Activated CD4-positive, alpha-beta T cell treated with anti-CD3 and anti-CD28 coated beads for 1 hour (primary cell): ENCODE measurements at places on chromosomes 12 and 14.

DNA sequence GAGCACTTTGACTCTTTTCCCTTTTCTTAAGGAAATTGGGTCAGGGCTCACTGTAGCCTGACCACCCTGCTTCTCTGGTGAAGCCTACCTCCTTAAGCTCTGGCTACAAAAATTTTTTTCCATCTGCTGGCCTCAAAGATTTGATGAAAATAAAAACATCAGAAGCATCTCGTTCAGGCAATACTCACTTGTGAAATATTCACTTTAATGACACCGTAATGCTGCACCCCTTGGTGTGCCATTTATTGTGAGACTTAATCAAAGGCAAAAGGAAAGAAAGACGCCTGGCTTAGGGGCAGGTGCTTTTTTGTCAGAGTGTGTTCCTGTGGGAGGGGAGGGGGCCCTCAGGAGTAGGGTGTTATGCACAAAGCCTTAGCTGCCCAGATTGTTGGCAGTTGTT lies 155.0 kb upstream of the TMPO start:
- no peak for DNase-seq

GRCh38 chr12:89231686-89232085 lies 120.6 kb downstream of the DUSP6 start:
- DNase-seq = no peak

GRCh38 chr12:39905152-39905551 lies 200.7 kb downstream of the SLC2A13 start:
- DNase-seq = no peak

GRCh38 chr12:120065472-120065871 lies 51.1 kb downstream of the RAB35 start:
- DNase-seq = no peak

- DNase-seq = no peak
These were observed 471 bp downstream of the MTRFR start for GRCh38 chr12:123233505-123234308.

DNA sequence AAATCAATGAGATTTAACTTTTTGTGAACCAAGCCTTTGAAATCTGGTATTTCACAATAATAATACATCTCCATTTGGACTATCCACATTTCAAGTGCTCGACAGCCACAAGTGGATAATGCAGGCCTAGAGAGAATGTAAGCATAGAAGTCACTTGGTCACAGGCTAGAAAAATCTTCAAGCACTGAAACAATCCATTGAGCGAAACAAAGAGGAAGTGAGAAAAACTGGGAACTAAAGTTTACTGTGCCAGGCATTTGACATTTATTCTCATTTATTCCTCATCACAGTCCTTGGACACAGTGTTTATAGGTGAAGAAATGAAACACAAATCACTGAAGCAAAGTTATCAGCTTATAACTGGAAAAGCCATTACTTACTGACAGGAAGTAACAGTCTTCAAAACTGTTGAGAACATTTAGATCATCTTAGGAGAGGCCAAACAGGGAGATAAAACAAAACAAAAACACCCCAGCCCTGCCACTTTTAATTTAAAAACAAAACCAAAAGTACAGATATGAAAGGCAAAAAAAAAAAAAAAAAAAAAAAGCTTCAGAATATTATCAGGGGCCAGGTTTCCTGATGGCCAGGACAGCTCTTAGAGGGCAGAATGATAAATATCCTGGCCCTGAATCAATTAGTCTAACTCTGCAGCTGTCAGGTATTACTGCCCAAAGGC lies 29.2 kb downstream of the GNS start:
- DNase-seq = no peak

- DNase-seq = no peak
These were observed 2.8 kb downstream of the FAM234B start for GRCh38 chr12:13046964-13047363.

GRCh38 chr14:65109357-65109756 lies 7.0 kb upstream of the MAX start:
- DNase-seq = no peak

DNA sequence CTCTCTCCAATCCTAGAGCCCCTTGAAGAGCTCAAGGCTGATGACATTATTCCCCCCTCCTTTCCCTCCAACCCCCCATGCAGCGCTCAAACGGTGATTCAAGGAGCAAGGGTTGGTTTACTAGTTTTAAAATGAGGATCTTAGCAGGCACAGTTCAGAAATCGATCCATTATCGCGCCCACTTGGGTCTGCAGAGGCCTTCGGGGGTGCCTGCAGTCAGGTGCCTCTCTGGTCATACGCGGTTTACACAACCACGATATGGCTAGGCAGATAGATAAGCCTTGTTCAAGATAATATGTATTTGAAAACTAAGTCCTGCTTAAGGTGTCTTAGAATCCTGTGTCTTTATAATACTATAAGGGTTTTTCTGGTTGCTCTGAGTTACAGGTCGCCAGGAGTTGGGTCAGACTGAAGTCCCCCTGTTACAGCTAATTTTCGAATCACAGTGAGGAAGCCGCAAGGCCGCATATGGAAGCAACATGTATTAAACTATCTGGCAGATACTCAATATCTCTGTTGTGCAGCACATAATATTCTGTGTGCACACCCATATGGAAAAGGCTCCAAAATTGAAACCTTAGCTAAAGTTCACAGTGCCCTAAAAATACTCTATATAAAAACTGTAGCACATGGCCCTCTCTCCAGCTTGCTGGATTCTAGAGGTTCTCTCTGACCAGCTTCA lies 10.0 kb downstream of the BHLHE41 start:
- no peak for DNase-seq

DNA sequence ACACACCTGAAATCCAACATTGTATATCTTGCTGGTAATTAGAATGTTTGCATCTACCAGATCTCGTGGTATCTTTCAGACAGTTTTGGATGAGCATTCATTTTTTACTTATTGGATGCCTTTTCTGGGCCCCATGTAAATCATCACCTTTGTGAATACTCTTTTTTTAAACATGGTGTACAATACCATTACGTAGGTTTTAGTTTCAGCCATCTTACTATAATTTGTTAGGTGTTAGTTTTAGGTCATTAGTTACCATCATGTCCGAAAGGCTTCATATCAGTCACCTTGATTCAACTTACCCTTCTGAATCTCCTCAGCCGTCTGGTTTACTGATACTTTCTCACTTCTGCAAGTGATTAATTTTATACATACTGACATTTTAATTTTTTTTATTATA lies 5.3 kb downstream of the EIF2S1 start:
- no peak for DNase-seq

DNA sequence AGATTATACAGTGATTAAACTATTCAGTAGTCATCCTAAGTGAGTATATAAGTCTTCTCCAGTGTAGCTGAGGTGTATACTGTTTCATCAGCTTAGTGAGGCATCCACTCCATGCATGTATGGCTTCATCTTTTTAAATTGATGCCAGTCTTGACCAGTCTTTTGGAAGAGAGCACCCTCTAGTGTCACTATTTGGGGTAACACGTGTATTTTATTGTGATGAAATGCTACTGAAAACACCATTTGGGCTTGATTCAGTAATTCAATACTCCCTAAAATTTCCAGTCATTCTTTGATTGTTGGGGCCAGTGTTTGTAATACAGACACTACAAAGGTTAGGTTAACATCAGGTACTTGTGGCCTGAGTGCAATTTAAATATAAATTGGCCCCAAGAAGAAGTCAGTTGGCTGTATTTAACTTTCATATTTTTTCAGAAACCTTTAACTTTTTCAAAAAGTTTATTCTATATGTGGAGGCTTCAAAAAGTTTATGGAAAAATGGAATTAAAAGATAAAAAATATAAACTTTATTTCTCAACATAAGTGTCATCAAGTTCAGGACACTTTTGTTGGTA lies 35.3 kb downstream of the MIPOL1 start:
- DNase-seq = no peak

GRCh38 chr14:60647081-60647836 lies 2.0 kb downstream of the SIX1 start:
- no peak for DNase-seq

- DNase-seq = no peak
These were observed 120.2 kb upstream of the RAP1B start for GRCh38 chr12:68490476-68490875.

DNA sequence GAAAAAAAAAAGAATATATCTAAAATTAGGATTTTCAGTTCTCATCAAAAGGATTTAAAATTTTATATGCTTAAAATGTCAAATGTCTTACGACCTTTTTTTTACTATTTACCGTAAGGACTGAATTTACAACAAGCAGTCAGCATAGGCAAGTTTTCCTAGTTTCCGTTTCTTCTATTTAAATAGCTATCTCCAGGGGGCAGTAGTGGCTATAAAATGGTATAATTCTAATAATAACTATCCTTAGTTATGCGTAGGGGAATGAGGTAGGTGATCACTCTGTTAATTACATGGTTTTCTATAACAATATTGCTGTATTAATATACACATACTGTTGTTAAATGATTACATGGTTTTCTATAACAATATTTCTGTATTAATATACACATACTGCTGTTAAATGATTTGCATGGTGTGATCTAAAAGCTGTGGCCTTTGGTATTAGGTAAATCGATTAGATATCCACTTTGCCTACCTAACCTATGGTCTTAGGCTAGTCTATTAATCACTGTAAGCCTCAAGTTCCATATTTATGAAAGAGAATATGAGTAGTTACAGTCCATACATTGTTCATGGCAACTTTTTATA lies 217.7 kb upstream of the PDZRN4 start:
- DNase-seq = no peak

DNA sequence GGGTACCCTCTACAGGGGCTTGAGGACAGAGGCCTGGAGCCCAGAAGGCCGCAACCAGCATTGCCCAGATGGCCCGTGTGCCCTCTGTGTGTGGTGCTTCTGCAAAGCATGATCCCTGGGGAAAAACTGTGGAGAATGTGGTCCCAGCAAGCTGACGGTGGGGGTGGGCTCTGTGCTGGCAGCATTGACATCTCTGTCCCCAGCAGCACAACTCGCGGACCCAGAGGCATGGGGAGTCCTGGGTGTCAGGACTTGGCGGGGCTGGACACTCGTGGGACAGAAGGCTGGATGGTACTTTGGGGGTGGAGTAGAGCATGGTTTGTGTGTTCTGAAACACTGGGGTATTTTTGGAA lies 4.3 kb downstream of the CLBA1 start:
- no peak for DNase-seq

DNA sequence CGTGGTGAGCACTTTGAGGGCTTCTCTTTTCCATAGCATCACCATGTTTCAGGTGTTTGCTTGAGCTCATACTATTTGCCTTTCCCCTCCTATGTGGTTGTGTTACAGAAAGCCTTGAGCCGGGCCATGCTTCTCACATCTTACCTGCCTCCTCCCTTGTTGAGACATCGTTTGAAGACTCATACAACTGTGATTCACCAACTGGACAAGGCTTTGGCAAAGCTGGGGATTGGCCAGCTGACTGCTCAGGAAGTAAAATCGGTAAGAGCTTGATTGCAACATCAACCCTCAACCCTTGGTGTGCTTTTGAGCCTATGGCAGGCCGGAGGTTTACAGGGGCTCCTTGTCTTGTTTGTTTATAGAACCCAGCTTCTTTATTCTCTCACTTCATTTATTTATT lies 8.1 kb downstream of the LETMD1 start:
- DNase-seq = no peak

- DNase-seq = no peak
These were observed 31.8 kb downstream of the MAX start for GRCh38 chr14:65070471-65070976.

GRCh38 chr12:96302687-96303310 lies 97.4 kb downstream of the CDK17 start:
- no peak for DNase-seq

GRCh38 chr12:45223868-45224267 lies 8.0 kb downstream of the ANO6 start:
- no peak for DNase-seq

GRCh38 chr14:97251491-97252155 lies 454.4 kb downstream of the VRK1 start:
- no peak for DNase-seq

- DNase-seq = no peak
These were observed 29.3 kb downstream of the ZCRB1 start for GRCh38 chr12:42296503-42297109.

- DNase-seq = no peak
These were observed 210.5 kb downstream of the SNAPC1 start for GRCh38 chr14:61972711-61973110.

GRCh38 chr12:118409834-118410233 lies 33.5 kb downstream of the SUDS3 start:
- no peak for DNase-seq

- DNase-seq = no peak
These were observed 293.9 kb downstream of the DUSP6 start for GRCh38 chr12:89058402-89058801.

DNA sequence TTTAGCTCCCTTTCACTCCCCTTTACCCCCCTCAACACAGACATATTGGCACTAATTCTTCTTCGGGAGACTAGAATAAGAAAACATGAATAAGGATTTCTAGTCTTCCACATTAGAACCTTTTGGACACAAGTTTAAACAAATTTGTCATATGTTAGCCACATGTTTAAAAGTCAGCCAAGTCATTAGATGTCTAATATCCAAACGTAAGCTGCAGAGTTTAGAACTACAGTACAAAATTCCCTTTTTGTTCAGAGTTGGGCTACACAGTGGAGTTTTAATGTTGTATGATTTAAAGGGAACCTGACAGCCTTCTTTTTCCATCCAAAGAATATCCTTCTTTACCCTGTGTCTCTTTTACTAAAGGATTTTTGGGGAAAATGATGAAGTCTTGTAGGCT lies 79.8 kb downstream of the PDE6H start:
- DNase-seq = no peak

- DNase-seq = no peak
These were observed 2.3 kb downstream of the PIWIL1 start for GRCh38 chr12:130339951-130340350.

GRCh38 chr12:13435235-13435933 lies 238.9 kb downstream of the EMP1 start:
- DNase-seq = no peak

- DNase-seq = no peak
These were observed 126.5 kb downstream of the PDE3A start for GRCh38 chr12:20494851-20495250.

DNA sequence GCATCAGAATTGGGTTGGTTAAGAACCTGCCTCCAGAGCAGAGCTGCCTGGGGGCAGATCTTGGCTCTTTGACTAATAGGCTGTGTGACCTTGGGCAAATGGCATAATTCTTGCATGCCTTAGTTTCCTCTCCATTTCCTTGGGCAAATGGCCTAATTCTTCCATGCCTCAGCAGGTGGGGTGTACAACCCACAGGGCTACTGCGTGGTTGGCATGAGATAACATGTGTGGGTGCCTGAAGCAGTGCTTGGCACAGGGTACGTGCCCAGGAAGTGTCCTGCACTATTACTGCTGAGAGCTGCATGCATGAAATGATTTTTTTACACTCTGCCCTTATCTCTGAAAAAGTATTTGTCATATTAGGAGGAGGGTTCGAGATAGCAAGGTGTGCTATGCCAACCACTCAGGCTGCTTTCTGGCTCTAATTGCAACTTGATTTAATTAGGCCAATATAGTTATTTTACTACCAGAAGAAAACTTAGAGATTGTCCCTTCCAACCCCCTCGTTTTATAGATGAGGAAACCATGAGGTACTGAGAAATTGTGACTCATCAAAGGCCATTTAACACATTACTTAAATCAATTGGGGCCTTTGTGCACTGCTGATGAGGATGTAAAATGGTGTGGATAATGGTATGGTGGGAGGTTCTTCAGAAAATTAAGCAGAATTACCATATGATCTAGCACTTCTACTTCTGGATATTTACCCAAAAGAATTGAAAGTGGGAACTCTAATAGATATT lies 161.6 kb upstream of the HIF1A start:
- no peak for DNase-seq

GRCh38 chr12:56087220-56087619 lies 7.3 kb downstream of the ERBB3 start:
- no peak for DNase-seq
